Mesothelial cell of epicardium (in vitro differentiated cells): ENCODE measurements at places on chromosomes 1 and 21.

GRCh38 chr21:28632755-28633408 lies 359.8 kb downstream of the LTN1 start:
- H3K36me3 ChIP-seq: no peaks in the 10 kb centered on the region
- no peak overlapping the region for H3K4me3 ChIP-seq
- H3K27me3 ChIP-seq: no peaks in the 10 kb centered on the region
- H3K27ac ChIP-seq: peak overlapping the region; percentile 30
- DNase-seq: no peak
- H3K4me1 ChIP-seq: peaks cover 19% of the 10 kb centered on the region

- no peaks in the 10 kb centered on the region for H3K4me1 ChIP-seq
- no peak for DNase-seq
- no peak overlapping the region for H3K4me3 ChIP-seq
- H3K36me3 ChIP-seq: peaks cover 17% of the 10 kb centered on the region
- H3K27me3 ChIP-seq: no peaks in the 10 kb centered on the region
- no peak overlapping the region for H3K27ac ChIP-seq
Observed at GRCh38 chr1:86865973-86866637, 47.8 kb downstream of the SELENOF start.

DNA sequence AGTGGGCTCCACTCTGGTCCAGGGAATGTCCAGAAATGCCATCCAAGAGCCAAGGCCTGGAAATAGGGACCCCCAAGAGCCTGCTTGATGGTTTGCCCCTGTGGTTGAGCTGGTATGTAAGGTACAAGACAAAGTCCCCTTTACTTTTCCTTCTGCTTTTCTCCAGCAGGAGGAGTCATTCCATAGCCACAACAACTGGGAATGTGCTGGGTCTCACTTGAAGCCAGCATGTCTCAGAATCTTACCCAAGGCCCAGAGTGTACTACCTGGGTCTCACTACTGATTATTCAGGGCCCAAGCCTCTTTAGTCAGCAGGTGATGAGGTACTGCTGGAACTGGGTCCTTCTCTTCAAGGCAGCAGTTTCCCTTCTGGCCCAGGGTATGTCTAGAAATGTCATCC lies 62.1 kb upstream of the CD55 start:
- no peak for DNase-seq
- H3K27ac ChIP-seq: no peak overlapping the region
- no peaks in the 10 kb centered on the region for H3K27me3 ChIP-seq
- no peak overlapping the region for H3K4me3 ChIP-seq
- no peaks in the 10 kb centered on the region for H3K4me1 ChIP-seq

- peaks cover 17% of the 10 kb centered on the region for H3K36me3 ChIP-seq
- no peak overlapping the region for H3K4me3 ChIP-seq
- H3K27me3 ChIP-seq: no peaks in the 10 kb centered on the region
- H3K4me1 ChIP-seq: no peaks in the 10 kb centered on the region
- no peak overlapping the region for H3K27ac ChIP-seq
- DNase-seq: no peak
Observed at GRCh38 chr1:40281853-40282252, 23.8 kb downstream of the ZMPSTE24 start.

DNA sequence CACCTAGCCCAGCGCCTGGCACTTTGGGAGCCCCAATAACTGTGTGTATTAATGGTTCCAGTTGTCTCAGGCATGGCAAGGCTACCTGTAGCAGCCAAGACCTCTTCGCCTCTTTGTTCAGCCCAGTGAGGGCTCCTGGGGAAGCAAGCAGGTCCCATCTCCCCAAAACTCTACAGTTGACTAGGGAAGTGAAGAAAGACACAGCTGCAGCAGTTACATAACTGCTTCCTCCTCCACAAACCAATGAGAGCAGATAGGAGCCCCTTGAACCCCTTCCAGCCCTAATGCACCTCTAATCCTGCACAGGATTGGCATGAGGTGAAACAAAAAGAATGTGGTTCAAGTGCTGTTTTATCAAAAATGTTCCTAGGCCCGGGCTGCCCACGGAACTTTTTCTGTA lies 100.5 kb downstream of the SYF2 start:
- no peak overlapping the region for H3K27ac ChIP-seq
- H3K4me3 ChIP-seq: no peak overlapping the region

DNA sequence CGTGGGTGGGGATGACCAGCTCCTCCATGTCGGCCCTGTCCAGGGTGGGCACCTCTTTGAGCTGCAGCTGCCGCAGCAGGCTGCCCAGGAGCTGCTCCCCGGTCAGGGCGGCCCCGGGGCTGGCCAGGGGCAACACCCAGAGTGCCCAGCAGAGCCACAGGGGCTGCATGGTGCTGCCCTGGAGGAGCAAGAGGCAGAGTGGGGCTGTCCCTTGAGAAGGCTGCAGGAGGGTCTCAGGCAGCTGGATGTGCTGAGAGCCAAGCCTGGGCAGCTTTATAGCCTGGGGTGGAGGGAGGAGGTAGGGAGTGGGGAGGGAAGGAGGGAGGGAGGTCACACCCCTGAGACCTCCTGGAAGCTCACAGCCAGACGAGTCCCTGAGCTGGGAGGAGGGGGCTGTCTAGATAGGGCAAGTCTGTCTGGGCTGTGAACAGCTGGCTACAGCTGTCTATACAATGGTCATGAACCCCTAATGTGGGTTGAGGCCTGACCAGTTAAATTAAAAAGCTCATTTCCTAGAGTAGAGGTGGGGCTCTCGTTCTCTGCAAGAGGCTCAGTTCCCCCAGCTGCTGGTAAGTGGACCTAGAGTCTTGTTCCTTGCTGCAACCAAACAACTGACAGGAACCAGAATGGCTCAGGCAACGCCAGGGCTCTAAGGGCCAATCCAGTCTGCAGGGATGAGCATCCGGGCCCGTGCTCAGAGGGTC lies at the start of gene LEFTY1:
LEFTY1 (minus strand) TSS at position 249 of the 704 bp plus-strand sequence; CDS start at position 169, 80 bp downstream.
- peak within 1 kb of the TSS; percentile 46 for H3K4me3 ChIP-seq
- no peak for DNase-seq
- H3K4me1 ChIP-seq: peaks cover 3% of the 10 kb centered on the region
- no peak within 1 kb of the TSS for H3K27ac ChIP-seq
- peaks cover 11% of the 10 kb centered on the region for H3K27me3 ChIP-seq
- no peaks in the 10 kb centered on the region for H3K36me3 ChIP-seq

DNA sequence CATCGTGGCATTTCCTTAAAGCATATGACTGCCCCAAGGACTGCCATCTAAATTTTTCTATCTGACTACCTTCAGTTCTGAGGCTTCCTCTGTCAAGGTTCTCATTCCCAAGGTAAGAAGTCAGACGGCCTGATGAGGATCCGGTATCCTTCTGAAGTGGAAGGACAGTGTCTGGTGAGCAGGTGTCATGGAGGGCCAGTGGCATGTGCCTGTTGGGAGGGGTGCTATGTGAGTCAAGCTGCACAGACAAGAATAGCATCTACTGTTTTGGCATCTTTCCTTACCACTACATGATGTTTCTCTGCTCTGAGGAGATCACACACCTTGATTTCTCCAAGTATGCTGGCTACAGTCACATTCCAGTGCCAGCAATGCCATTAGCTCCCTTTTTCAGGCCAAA lies 99.6 kb upstream of the RGS1 start:
- no peaks in the 10 kb centered on the region for H3K27me3 ChIP-seq
- H3K4me3 ChIP-seq: no peak overlapping the region
- no peak for DNase-seq
- H3K4me1 ChIP-seq: no peaks in the 10 kb centered on the region
- H3K27ac ChIP-seq: no peak overlapping the region
- no peaks in the 10 kb centered on the region for H3K36me3 ChIP-seq

- H3K27me3 ChIP-seq: no peaks in the 10 kb centered on the region
- no peak overlapping the region for H3K27ac ChIP-seq
- DNase-seq: no peak
- H3K4me3 ChIP-seq: no peak overlapping the region
- H3K36me3 ChIP-seq: no peaks in the 10 kb centered on the region
Observed at GRCh38 chr1:19938472-19938871, 15.1 kb upstream of the PLA2G2E start.
